ENCODE measurements at places on chromosomes 1 and 21. TPM values are rescaled to one million over a fixed set of nuclear protein-coding genes. Genes with fewer than 3 reads are reported as not detected.

DNA sequence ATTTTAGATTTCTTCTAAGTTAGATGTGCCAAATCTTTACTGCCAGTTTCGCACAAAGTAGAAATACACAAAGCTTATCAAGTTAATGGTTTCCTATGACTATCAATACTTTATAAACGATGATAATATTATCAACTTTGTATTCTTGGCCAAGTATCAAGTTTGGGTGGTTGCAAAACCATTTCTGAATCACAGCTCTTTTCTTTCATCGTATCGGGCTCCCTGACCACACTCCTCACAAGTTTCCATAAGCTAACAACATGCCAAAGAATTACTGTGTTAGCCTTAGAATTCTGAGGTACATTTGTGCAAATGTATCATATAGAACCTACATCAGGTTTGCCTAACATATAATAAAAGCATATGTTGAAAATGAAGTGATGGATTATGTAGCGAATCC is 311.0 kb downstream of the KCTD3 start:
- DNase-seq = no peak

GRCh38 chr21:32087447-32087846 is 191.4 kb downstream of the MIS18A start:
- no peak for DNase-seq

GRCh38 chr1:44822981-44823451 is 14.7 kb downstream of the BTBD19 start:
- DNase-seq = no peak

FCGR3A gene
- 2.3 TPM for polyA plus RNA-seq

DNASE2B gene
- 0.16 TPM for polyA plus RNA-seq

Measured in pancreas (tissue), 10 donors.